ENCODE measurements at places on chromosomes 2 and 18.

- DNase-seq = no peak
Observed at GRCh38 chr18:79887181-79888000, 64.1 kb downstream of the SLC66A2 start.

GRCh38 chr2:219939647-219940046, 312.2 kb downstream of the SLC4A3 start:
- DNase-seq = no peak

- peak; percentile 68 for DNase-seq
Observed at GRCh38 chr2:100321866-100322820, at the start of gene LONRF2. LONRF2 (minus strand) TSS chr2:100322501; CDS start chr2:100322093, 408 bp downstream.

DNA sequence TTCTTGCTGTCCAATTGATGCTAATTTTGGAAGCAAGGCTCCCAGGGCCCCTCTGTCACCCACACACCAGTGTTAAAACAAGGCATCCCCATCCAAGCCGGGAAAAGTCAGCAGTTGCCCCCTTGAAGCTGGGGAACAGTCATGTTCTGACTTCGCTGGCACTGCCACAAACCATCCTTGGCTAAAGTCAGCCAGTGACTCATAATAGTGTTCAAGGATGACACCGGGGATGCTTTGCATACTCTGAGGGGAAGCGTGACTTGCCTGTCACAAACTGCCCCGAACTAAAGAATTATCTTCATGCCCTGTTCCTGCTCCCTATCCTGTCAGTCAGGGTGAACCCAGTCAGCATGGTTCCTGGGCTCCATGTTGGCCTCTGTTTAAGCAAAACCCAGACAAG, 37.0 kb downstream of the TGFA start:
- DNase-seq = no peak

DNA sequence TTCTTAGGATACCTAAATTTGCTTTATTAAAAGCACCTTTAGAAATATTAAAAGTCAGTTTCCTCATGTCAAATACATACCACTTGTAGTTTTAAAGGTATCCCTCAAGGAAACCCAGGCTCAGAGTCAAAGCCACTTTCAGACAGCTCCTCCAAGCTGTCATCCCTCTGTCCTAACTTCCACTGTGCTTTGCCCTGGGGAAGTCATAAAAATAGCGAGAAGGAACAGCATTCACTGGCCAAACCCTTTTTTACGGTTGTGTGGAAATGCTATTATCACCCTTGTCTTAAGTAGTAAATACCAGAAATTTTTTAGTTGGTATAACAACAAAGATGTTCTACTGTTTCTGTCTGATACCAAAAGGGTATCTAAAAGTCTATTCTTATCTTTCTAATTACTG, 680.5 kb downstream of the ZEB2 start:
- DNase-seq = no peak

DNA sequence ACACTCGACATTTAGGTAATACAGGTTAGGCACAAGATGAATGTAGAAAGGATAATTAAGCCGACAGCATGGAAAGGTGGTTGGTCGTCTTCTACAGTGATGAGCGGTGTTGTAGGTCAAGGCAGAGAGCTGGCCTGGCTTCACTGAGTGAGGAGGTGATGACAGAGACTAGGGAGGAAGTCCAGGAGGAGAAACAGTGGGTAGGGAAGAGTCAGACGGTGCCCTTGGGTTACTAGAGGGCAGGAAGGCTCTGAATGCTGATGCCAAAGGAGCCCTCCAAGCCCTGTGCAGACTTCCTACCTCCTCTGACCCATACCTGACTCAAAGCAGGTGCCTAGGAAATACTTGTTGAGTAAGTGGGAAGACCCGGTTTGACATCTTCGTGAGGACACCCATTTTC, 100.8 kb downstream of the ITGB1BP1 start:
- no peak for DNase-seq

DNA sequence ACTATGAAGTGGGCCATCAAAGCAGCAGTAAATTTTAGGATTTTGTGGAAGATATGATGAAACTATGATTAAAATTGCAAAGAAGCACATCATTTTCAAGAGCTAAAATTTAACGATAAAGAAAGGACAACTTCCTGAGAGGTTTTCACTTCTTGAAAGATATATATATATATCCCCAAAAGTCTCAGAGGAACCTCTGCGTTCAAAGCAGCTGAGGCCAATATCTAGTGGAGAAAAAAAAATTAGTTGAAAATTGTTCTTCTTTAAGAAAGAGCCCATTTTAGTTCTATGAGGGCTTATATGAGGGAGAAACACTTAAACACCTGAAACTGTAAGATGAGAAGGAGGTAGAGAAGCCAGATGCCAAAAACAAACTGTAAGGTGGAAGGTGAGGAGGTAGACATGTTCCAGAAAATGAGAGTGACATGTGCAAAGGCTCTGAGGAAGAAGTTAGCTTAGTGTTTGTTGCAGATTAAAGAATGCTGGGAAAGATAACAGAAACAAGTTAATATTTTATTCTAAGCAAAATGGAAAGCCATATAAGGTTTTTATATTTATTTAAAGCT, 72.9 kb upstream of the VRK2 start:
- no peak for DNase-seq

DNA sequence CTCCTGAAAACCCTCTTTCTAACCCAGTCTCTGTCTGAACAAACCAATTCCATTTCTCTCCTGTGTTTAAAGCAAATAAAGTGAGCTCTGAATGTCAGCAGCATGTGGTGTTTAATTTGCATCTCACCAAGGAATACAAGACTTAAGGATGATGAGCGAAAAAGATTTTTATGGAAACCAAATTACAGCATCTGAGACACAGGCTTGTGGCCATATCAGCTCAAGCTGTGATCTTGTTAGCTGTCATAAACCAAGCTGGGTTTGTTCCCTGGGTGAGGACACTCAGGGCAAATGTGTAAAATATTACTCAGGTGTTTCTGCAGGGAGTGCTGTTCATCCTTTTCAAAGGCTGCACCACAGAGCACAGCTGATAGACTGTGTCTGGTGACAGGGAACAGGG, 129.3 kb upstream of the REV1 start:
- DNase-seq = no peak

DNA sequence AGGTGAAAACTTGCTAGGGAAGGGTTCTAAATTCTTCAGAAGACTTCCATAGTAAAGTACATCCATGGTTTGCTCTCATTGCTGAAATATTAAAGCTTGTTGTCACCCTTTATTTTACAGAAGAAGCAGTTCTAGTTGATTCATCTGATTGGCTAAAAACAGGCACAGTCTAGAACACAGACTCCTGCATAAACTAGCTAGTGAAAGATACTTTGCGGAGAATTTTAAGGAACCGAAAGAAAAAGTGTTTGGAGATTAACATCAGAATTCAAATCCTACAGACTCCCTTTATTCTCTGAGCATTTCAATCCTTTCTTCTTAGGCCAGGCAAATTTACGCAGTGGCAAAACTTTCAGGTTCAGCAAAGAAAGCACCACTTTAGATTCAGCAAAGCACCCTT, 1076.5 kb upstream of the ZEB2 start:
- no peak for DNase-seq

DNA sequence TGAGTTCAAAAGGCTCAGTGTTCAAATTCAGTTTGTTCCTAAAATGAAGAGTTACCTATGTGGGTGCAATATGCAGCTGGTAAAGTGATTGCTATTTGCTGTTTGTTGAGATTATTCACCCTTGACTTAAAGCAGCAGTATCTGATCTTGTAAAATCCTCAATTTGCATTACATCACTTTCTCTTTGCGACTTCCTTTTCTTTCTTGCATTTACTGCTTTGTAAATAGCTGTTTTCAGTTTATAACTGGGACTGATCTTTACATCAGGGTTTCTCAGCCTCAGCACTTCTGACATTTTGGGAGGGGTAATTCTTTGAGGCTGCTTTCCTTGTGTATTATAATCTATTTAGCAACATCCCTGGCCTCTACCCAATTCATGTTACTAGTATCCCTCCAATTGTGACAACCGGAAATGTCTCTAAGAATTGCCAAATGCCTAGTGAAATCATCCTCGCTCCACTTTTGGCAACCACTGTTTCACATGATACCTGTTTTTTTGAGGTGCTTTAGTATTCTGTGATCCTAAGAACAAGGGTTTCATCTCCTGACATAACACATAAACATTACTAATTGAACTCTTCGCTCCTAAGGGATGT, 12.1 kb upstream of the ERCC3 start:
- no peak for DNase-seq

DNA sequence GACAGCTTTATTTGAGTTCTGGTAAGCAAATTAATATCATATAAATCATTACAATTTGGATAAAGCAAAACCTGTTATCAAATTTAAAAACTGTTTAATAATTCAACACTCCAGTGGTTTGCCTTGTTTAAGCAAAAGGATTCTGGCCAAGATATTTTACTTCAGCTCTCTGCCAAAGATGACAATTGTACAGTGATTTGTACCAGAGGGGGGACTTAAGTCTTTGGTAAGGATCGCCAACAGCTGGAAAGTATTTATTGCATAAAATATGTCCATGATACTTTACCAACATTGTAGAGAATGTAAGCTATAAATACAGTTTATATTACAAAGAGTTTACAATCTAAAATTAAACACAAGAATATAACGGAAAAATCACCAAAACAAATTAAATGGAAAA, 13.8 kb downstream of the PREPL start:
- no peak for DNase-seq

GRCh38 chr2:190210471-190210870, 109.2 kb downstream of the HIBCH start:
- no peak for DNase-seq

DNA sequence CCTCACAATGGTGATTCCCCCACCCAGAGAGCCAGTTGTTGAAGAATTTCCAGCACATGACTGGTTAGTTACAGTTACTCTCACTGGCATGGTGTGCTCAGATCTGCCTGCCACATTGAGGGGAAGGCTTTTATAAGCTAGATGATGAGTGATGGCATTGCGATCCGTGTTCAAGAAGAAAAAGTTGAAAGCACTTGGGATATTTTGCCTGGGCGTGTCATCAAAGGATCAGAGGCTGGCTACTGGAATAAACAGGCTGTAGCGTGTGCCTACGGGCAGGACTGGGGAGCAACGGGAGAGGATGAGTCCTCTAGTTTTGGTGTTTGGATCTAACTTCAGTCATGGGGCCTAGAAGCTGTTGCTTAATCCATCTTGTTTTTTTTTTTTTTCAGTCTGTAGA, 175.0 kb downstream of the SETBP1 start:
- DNase-seq = no peak

DNA sequence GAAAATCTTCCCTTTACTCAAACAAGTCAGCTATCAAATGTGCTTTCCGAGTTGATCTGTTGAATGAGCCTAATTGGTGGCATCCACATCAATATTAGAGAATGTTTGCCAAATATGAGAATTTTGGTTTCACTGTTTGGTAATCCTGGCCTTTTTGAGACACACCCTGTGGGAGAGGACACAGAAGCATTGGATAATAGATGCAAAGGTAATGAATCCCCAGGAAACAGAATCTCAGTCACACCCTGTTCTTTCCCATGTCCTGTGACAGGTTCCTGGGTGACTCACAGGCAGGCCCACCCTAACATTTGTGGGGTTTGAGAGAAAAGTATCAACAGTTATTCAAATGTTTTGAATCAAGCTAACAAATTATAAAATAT, 99.8 kb upstream of the PELI1 start:
- no peak for DNase-seq

GRCh38 chr2:160295519-160296207, 95.6 kb upstream of the ITGB6 start:
- no peak for DNase-seq

- DNase-seq = no peak
Observed at GRCh38 chr2:95392320-95392719, 10.2 kb upstream of the FAHD2A start.

GRCh38 chr2:156005531-156005930, 327.0 kb downstream of the NR4A2 start:
- no peak for DNase-seq

- no peak for DNase-seq
Observed at GRCh38 chr2:44997963-44998362, 11.3 kb downstream of the SIX2 start.

- DNase-seq = no peak
Observed at GRCh38 chr2:119574108-119574815, 30.0 kb downstream of the CFAP221 start.

DNA sequence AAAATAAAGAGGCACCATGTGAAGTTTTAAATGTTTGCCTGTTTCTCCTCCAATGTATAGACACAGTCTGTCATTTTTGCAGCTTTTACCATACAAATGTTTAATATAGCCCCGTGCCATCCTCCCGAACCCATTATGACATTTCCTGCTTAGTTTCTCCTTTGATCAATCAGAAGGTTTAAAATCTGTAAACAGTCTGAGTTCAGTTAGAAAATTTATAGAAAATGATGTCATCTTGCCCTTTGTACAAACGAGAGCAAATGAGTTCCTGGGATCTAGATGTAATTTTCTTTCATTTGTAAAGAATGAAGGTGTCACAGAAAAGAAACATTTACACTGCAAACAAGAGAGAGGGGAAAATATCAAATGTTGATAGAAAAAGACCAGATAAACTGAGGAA, 62.7 kb upstream of the NFU1 start:
- no peak for DNase-seq

GRCh38 chr18:33495278-33495677, 54.8 kb upstream of the CCDC178 start:
- peak; percentile 62 for DNase-seq

GRCh38 chr2:48589170-48589767, 28.4 kb upstream of the GTF2A1L start:
- peak; percentile 4 for DNase-seq

GRCh38 chr18:30682672-30683071, 359.9 kb downstream of the DSC3 start:
- DNase-seq = no peak

DNA sequence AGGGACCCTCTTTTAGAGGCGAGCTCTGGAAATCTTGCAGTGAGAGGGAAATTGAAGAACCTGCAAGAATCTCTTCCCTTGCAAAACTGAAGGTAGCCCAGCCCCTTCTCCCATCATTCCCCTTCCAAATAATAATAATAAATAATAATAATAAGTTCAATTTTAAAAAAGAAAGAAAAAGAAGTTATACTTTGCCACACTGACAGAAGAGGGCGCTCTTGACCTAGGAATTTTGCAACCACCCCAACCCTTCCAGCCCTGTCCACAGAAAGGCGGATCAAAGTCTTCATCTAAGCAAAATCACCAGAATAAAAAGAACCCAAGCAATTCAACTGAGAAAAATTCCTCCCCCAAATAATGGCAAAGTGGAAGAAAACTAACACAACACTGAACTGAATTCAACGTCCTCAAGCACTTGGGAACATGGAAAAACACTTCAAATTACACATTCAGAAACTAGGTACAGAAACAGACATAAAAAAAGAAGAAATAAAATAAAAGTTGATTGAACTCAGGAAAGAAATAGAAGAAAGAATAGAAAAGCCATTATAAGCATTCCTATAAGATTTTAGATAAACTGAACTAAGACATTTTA, 98.9 kb upstream of the GLS start:
- DNase-seq = peak; percentile 4

DNA sequence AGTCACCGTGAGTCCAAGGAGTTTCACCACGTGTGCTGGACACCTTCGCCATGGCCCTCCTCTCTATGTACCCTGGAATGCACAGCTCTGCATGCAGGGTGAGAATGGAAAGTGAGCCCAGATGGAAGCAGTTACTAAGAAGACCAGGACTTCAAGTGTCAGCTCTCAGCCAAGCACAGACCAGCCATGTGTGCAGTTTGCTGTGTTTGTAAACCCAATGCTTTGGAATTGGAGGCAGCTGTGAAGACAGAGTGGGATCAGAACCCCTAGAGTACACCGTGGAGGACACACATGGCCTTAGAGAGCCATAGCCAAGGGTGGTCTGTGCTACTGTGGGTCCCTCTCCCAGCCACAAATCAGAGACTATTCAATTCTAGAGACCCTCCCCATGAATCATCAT, 655.5 kb upstream of the ID2 start:
- DNase-seq = no peak
